ENCODE measurements at places on chromosomes 3 and 15.

DNA sequence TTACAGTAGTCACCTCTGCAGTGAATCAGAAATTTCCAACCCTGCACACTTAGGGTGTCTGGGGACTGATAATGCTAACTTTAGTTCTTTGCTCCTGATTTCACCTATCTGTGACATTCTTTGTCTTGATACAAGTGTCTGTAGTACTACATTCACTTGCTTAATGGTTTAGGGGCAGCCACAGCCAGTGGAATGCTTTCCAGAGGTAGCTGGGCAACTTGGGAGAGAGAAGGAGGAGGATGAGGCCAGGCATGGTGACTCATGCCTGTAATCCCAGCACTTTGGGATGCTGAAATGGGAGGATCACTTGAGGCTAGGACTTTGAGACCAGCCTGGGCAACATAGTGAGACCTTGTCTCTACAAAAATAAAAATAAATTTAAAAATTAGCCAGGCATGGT, 8.5 kb downstream of the BAHD1 start:
- DNase-seq: peak; percentile 62

- peak; percentile 6 for DNase-seq
These were observed 70.5 kb upstream of the FOXB1 start for GRCh38 chr15:59933607-59934006.

DNA sequence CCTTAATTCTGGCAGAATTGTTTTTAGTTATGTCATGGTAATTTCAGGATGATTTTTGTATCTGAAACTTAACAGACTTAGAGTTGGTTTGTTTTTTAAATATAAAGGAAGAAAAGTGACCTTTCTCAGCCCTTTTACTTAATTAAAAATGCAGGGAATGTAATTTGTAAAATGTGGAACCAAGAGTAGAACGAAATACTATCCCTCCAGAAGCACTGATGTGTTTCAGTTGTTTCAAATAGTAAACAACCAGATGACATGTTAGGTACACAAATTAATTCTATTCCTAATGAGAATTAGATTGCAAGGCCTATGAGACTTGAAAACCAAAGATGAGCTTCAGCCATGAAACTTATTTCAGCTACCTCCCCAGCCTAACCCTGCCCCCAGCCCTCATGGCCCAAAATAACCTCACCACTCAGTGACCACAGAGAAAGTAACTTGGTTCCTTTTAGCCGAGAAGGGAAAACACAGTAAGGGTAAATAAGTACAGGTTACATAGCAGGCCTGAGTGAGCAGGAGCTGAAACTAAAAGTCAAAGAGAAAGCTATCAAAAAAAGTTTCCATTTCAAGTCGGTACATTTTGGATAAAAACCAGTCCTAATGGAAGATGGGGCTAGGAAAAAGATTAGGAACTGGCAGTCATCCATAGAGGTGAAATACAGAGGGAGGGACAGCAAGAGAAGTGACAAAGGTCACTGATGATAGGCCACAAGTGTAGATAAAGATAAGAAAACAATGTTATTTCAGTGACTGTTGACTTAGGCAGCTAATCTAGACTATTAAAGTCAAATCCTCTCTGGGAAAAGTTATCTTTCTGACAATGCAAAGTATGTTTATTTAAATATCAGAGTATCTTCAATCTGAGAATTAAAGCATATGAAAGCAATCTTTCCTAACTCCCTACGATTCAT, 23.2 kb downstream of the SENP8 start:
- DNase-seq: no peak

- no peak for DNase-seq
These were observed 20.9 kb downstream of the TRPM1 start for GRCh38 chr15:31080591-31081014.

GRCh38 chr15:40463886-40464545, 6.8 kb upstream of the CHST14 start:
- DNase-seq: no peak

DNA sequence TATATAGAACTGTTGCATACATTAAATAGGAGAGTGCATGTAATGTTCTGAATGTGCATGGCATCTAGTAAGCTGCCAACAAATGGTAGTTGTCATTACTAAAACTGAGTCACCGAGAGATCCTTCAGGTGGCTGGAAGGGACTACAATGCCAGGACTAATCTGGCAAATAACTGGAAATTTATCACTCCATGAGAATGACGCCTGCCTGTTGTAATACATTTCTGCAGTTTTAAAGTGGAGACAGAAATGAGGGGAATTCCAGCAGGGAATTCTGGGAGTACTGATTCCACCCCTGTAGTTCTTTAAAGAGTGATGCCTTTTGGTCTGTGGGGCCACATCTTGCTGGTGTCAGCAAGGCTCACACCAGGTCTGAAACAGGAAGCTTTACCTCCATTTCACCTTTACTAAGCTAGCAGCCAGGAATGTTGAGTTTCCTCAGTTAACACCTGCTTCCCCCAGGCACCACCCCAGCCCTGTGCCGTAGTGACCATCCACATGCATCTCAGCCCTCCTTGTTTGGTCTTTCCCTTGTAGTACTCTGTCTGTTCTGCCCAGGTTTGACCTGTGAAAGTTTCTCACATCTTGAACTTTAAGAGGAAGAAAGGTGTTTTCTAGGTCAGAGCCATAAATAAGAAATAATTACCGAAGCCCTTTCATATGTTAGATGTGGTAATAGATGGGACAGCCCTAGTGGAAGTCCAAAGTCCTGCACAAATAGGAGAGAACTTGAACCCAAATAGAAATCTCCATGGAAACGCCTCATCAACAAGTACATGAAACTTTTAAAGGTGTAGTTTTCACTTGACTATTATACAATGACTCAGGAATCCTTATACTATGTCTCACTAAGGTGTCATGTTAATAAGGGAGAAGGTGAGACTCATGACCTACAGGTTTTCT, 56.7 kb upstream of the LMOD3 start:
- DNase-seq: no peak

GRCh38 chr3:169579116-169579710, 84.3 kb downstream of the MECOM start:
- DNase-seq: no peak

GRCh38 chr3:69761896-69762767, 22.9 kb downstream of the MITF start:
- peak; percentile 83 for DNase-seq

DNA sequence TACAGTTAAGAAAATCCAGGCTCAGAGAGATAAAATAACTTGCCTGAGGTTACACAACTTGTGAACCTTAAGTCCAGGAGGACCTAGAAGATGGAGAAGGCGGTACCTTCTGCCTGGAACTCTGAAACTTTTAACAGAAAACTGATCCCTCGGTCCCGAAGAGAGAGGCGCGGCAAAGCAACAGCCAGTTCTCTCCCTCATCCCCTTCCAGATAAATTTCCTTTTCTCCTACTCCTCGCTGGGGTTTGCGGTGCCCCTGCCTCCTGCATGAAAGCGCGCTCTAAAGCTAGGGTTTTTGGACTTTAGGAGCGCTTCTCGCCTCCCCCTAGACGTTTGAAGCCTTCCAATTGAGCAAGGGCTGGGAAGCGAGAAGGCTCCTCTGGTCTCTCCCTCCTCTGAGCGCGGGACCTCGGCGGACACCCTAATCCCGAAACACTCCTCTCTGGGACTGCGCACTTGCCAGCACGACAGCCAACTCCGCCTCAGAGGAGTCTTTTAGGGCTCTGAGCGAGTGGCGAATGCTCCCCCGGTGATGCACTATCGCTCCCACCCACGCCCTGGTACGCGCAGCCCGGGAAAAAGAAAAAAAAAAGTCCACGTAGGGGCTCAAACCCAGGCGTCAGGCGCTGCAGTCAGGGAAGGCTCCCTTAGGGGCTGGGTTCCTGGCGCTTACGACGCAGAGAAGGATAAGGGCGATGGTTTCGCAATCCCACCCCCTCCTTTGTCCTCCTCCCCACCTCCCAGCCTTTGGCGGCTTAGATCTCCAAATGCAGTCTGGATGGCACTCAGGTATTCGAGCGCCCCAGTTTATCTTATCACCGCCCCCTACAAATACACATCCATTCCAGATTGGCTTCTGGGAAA, 7.9 kb upstream of the EOMES start:
- DNase-seq: no peak

GRCh38 chr3:99407257-99407656, 231.1 kb upstream of the COL8A1 start:
- peak; percentile 35 for DNase-seq

- DNase-seq: peak; percentile 63
These were observed 57.0 kb downstream of the NEK10 start for GRCh38 chr3:27312044-27312668.

DNA sequence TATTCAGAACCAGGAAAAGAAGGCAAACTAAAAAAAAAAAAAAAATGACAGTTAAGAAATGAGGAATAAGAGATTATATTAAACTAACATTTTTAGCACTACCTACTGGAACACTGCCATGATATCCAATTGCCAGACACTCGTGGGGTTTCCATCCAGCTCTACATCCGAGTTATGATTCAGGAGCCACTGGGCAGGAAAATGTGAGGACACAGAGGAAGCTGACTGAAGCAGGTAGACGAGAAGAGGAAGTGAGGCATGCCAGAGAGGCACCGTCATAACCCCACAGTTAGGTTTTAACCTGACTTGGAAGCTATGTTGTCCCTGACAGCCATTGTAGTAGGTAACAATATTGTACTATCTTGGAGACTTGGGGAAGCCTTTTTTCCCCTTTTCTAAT, 495.0 kb downstream of the NLGN1 start:
- DNase-seq: no peak

GRCh38 chr3:24364359-24364758, 130.3 kb downstream of the THRB start:
- no peak for DNase-seq

- no peak for DNase-seq
These were observed 46.9 kb downstream of the COMMD2 start for GRCh38 chr3:149705416-149705815.

DNA sequence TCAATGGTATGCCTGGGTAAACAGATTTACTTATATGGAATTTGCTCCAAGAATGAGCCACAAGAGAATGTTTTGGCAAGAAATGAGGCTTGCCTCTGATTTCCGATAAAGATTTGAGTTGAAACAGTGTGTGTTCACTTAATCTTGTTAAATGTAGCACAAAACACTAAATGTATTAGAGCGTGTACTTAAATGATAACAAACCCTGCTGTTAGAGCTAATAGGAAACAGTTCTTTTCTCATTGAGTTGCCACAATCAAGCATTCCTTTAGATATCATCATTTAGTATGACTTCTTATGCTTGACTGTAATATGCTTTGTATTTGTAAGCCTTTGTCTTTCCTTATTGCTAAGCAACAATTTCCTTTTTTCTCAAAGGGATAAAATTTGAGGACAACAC, 353.6 kb upstream of the ZNF717 start:
- DNase-seq: peak; percentile 17

GRCh38 chr15:49560045-49560444, 60.6 kb downstream of the FAM227B start:
- no peak for DNase-seq

DNA sequence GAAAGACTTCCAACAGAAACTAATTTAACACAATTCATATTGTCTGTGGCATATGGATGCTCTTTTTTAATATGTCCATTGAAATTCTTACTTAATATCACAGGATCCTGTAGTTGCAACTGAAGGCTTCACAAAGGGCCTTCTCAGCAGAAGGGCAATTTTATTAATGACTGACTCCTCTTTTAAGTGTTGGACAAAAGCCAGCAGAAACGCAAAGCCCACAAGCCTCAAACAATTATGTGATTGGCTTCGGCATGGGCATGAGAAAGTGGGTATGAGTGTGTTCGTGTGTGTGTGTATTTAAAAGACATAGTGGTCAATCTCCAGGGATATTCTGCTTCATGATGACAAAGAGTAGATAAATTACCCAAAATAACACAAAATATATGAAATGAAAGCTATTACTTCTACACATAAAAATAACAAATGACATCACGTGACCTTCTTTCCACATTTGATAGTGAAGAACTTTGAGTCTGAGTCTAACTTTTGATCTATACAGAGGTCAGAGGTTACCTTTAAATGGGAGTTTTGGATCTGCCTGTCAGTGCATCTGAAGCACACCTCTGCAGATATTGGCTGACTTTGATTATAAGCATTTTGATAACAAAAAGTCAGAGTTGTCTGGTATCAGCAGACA, 496.9 kb downstream of the CADM2 start:
- no peak for DNase-seq

DNA sequence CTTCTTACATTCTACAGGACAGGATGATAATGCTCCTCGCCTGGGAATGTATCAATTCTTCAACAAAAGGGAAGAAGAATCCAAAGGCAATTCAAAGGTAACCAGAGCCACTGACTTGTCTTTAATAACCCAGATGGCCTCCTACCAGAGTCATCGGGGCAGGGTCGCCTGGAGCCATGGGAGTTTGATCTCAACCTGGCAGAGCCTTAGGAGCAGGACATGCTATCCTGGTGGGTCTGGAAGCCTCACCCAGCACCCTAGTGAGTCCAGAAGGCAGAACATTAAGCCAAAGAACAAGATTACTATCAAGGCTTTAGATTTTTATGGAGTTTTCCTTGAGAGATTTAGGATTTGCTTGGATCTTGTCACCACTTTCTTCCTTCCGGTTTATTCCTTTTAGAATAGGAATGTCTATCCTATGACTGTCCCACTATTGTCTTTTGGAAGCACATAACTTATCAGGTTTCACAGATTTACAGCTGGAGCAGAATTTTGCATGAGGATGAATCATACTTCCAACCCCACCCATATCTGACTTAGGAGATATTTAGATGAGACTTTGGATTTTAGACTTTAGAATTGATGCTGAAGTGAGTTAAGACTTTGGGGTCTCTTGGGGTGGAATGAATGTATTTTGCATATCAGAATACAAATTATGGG, 330.3 kb upstream of the GOLIM4 start:
- peak; percentile 14 for DNase-seq

GRCh38 chr15:59550956-59551355, 60.6 kb upstream of the GCNT3 start:
- no peak for DNase-seq

DNA sequence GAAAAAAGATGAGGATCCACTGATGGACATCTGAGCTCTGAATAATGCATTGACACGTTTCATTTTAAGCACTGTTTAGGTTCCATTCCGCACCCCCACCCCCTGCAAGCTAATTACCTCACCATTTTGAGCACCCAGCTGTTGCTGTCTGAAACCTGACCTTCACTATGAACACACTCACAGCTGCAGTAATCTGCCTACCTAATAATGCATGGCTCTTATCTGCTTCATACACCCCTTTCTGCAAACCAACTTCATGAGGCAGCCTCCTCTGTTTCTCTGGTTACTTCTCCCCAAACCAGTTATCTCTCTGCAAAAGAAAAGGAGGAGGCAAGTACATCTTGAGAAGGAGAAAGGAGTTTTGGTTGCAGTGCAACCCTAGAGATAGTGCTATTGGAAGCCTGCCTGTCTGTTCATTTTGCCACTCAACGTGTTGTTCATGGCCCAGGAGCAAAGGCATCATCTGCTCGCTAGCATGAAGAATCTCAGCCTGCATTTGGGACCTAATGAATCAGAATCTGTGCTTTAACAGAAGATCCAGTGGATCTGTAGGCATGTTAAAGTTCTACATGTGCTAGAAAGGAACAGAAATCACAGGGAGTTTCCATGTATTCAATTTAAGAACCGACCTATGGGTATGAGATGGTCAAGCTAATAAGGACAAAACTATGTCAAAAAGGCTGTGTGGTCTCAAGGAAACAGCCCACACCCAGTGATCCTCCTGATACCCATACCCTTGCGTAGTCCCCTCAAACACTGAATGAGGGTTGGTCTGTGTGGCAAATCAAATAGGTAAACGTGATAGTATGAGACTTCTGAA, 87.2 kb downstream of the MB21D2 start:
- no peak for DNase-seq

GRCh38 chr3:81041331-81041730, 720.1 kb downstream of the GBE1 start:
- DNase-seq: no peak

Measured in foreskin fibroblast (primary cell).